ENCODE measurements at places on chromosomes 2 and 18. TPM values are rescaled to one million over a fixed set of nuclear protein-coding genes. Genes with fewer than 3 reads are reported as not detected.

DNA sequence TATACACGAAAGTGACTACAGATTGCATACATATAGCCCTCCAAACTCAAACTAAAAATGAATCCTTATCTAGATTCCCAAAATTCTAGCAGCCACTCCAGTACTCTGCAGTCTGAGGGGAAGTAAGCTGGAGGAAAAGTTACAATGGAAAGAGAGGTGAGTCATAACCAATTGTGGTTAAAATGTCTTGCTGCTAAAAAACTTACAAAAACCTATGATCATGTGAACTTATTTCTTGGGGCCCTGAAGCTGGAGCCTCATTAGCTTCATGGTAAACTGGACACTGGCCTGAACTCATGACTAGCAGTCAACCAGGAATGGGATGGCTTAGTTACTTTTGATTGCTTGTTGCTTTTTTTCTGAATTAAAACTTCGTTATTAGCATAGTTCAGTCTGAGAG, 175.9 kb downstream of the SLC4A3 start:
- no peaks in the 10 kb centered on the region for H3K4me1 ChIP-seq
- no peak for DNase-seq
- no peak overlapping the region for H3K4me3 ChIP-seq
- no peaks in the 10 kb centered on the region for H3K36me3 ChIP-seq

DNA sequence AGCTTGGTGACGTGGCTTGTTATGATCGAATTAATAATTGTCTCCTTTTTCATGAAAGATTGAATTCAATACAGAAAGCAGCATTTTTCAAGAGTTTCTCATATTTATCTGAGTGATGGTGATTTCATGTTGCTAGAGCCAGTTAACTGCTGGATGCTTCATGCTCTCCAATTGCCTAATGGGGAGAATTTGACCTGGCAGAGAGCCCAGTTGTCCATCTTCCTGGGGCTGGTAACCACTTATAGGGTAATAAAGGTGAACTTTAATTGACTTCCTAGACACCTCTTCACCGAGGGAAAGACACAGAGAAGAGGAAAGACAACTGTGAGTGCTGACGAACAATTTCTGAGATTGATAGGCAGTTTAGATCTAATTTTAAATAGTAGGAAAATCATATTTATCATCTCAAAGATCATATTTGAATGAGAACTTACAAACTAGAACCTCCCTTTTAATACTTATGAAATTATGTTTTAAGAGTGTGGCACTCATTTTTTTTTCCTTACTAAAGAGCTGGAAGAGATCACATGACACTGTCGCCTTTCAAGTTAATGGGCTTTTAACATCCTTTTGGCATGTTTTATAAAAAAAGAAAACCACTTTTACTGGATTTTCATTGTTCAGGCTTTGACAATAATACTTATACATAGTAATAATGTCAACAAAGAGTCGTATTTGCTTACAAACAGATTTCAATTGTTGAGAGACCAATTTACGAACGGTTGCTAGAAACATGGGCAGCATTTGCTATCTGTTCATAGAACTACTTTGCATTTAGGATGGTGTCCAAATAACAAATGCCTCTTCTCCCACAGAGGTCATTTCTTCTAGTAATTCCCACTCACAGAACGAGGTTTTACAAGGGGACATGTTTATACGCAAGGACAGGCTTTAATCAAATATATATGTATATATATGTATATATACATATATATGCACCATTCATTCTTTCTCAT, 153.3 kb downstream of the RAPGEF4 start:
- DNase-seq, result no peak
- H3K4me3 ChIP-seq, result no peak overlapping the region
- no peaks in the 10 kb centered on the region for H3K36me3 ChIP-seq
- no peaks in the 10 kb centered on the region for H3K27me3 ChIP-seq
- no peak overlapping the region for H3K27ac ChIP-seq

DNA sequence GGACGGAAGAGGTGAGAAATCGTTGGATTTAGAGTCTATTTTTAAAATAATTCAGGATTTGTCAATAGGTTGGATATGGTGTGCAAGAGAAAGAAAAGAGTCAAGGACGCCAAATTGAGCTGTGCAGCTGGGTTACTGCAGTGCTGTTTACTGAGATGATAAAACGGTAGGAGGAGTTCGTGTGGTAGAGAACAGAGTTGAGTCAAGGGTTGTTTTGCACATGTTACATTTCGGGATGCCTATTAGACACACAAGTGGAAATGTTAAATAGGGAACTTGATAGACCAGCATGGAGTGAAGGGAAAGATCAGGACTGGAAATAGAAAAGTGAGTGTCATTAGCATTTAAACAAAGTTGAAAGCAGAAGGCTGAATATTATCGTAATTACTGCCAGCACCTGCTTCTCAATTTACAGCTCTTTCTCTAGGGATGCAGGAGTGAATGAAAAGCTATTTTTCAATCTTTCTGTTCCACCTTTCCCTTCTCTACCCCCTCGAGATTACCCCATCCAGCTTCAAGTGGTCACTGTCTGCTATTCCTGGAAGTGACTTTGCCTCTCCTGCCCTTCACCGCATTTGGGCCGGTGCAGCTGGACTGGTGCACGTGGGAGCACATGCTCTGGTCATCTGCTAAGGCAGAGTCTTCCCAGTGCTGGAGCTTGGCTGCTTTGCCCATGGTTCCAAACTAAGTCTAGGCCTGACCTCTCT, 30.3 kb downstream of the GPR75 start:
- H3K36me3 ChIP-seq, result no peaks in the 10 kb centered on the region
- no peak overlapping the region for H3K27ac ChIP-seq
- no peak for DNase-seq
- H3K4me3 ChIP-seq, result no peak overlapping the region
- H3K4me1 ChIP-seq, result no peaks in the 10 kb centered on the region

- no peak for DNase-seq
- H3K36me3 ChIP-seq, result no peaks in the 10 kb centered on the region
- H3K4me1 ChIP-seq, result peaks cover 27% of the 10 kb centered on the region
- no peaks in the 10 kb centered on the region for H3K27me3 ChIP-seq
Observed at GRCh38 chr2:230666885-230667712, 45.5 kb upstream of the CAB39 start.

- H3K4me1 ChIP-seq, result no peaks in the 10 kb centered on the region
- no peaks in the 10 kb centered on the region for H3K27me3 ChIP-seq
- H3K4me3 ChIP-seq, result no peak overlapping the region
Observed at GRCh38 chr2:20930928-20931327, 108.0 kb upstream of the LDAH start.

SIX3 gene
- not detected for total RNA-seq

All from T-cell (primary cell).